Activated T-cell treated with anti-CD3 and anti-CD28 coated beads, Interleukin-2, amount 50 U/mL, for 72 hours (primary cell): ENCODE measurements at places on chromosomes 6 and 20. TPM values are rescaled to one million over a fixed set of nuclear protein-coding genes. Genes with fewer than 3 reads are reported as not detected.
A peak's percentile ranks its signal among the peaks of the same experiment; 100 is the strongest.

Gene TNNC2
- total RNA-seq = 0.49 TPM

Gene CBLN4
- total RNA-seq = not detected

Gene JARID2
- 37.9 TPM for total RNA-seq

Gene NRSN1
- total RNA-seq = not detected

Gene RSPO4
- total RNA-seq = not detected

Gene CDH4
- 0.35 TPM for total RNA-seq

Gene SGK2
- total RNA-seq = 1.4 TPM

Gene FRK
- 0.02 TPM for total RNA-seq

- H3K4me1 ChIP-seq = peaks cover 74% of the 10 kb centered on the region
- no peaks in the 10 kb centered on the region for H3K27me3 ChIP-seq
Observed at GRCh38 chr6:33314515-33314942, 651 bp upstream of the TAPBP start.

GRCh38 chr20:10369723-10370090, 64.3 kb downstream of the MKKS start:
- DNase-seq = no peak
- H3K27me3 ChIP-seq = peaks cover 37% of the 10 kb centered on the region
- no peaks in the 10 kb centered on the region for H3K36me3 ChIP-seq
- no peaks in the 10 kb centered on the region for H3K4me1 ChIP-seq
- no peak overlapping the region for H3K27ac ChIP-seq

- no peaks in the 10 kb centered on the region for H3K36me3 ChIP-seq
- no peaks in the 10 kb centered on the region for H3K4me1 ChIP-seq
- no peak overlapping the region for H3K27ac ChIP-seq
- no peak overlapping the region for H3K4me3 ChIP-seq
- peaks cover 13% of the 10 kb centered on the region for H3K27me3 ChIP-seq
- DNase-seq = no peak
Observed at GRCh38 chr6:53770780-53771249, 24.0 kb upstream of the LRRC1 start.

DNA sequence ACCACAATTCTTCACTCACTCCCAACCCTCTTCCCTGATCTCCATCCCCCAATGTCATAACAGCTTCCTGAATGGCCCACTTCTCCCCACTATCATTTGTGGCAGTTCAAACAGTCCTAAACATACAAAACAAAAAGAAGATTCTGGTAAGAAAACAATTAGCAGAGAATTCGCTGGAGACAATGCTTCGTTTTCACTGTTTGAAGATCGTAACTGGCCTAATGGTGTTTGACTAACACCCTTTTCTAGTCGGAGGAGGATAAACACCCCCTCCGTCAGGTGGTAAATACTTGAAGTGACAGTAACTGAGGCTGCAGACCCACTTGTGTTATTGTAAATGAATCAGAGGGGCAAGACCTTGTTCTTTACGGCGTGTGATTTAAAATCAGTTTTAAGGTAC, 3.8 kb downstream of the EYA2 start:
- H3K4me1 ChIP-seq = no peaks in the 10 kb centered on the region
- no peak for DNase-seq
- no peak overlapping the region for H3K27ac ChIP-seq
- peaks cover 52% of the 10 kb centered on the region for H3K27me3 ChIP-seq
- no peaks in the 10 kb centered on the region for H3K36me3 ChIP-seq

DNA sequence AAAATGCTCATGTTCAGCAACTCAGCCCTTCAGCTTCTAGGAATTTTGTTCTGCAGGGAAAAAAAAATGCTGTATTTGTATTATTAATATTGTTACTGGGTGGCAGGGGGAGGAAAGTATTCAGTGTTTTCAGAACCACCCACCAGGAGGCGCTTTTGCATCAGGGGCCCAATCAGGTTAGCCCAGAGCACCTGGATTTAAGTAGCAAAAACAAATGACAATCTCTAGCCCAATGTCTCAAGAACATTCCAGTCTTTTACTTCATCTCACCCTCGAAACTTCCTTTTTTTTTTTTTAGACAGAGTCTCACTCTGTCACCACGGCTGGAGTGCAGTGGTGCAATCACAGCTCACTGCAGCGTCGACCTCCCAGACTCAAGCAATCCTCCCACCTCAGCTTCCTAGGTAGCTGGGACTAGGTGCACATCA, 635 bp upstream of the C20orf203 start:
- no peak overlapping the region for H3K27ac ChIP-seq
- H3K4me1 ChIP-seq = peaks cover 15% of the 10 kb centered on the region
- H3K27me3 ChIP-seq = no peaks in the 10 kb centered on the region
- no peak overlapping the region for H3K4me3 ChIP-seq

- H3K4me3 ChIP-seq = peak overlapping the region; percentile 69
- H3K27ac ChIP-seq = peak overlapping the region; percentile 88
- H3K4me1 ChIP-seq = peaks cover 42% of the 10 kb centered on the region
- DNase-seq = peak; percentile 12
Observed at GRCh38 chr6:45543298-45544235, 165.8 kb upstream of the SUPT3H start.

DNA sequence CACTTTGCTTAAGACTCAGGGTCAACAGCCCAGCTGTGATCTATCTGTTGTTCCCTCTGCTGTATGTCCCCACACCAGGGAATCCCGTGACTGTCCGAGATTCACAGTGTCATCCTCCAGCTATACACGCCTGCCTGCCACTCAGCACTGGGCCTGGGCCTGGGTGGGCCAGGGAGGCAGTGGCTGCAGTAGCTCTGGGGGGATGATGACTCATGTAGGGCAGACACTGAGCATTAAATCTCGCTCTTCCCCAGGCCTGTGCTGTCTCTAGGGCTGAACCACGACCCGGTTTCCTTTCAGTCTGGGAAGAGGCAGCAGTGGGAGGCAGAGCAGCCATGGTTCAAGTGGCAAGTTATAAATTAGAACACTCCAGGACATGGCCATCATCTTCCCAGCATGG, 173.9 kb downstream of the LRFN2 start:
- no peaks in the 10 kb centered on the region for H3K27me3 ChIP-seq
- no peak overlapping the region for H3K27ac ChIP-seq
- peaks cover 5% of the 10 kb centered on the region for H3K4me1 ChIP-seq

- H3K27me3 ChIP-seq = no peaks in the 10 kb centered on the region
- H3K4me1 ChIP-seq = no peaks in the 10 kb centered on the region
- no peak overlapping the region for H3K27ac ChIP-seq
- peaks cover 13% of the 10 kb centered on the region for H3K36me3 ChIP-seq
- H3K4me3 ChIP-seq = no peak overlapping the region
Observed at GRCh38 chr6:20952699-20953474, 418.6 kb downstream of the CDKAL1 start.

- H3K36me3 ChIP-seq = peaks cover 6% of the 10 kb centered on the region
- DNase-seq = no peak
- H3K27me3 ChIP-seq = no peaks in the 10 kb centered on the region
Observed at GRCh38 chr20:54219751-54220426, 12.0 kb downstream of the PFDN4 start.

DNA sequence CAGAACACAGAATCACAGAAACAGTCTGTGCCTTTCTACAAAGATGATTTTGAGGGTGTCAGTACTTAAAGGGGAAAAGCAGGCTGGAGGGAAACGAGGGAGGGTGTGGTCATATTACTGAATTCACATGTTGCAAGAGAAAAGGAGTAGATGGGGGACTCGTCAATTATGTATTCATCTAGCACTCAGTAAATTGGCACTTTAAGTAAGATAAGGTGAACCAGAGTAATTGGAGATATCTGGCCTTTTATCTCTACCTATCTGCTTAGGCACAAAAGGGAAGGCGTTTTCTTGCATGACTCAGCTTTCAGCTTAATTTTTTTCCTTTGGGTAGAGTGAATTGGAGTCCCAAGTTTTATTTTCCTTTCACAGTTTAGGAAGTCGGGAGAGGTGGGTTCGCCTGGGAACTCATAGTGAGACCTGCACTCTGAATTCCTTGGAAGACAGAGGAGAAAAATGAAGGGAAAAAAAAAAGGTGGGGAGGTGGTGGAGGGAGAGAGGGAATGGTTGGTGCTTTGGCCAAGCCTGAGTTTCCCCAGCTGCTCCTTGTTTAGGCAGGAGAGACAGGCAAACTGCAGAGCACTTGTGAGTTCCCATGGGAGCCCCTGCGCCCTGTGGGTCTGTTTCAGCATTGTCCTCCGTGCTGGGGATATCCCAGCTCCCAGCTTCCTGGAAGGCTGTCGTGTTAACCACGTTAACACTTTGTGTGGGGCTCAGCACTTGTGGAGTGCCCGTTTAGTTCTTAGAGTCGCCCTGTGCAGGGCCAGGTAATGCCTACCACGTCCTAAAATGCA, 19.7 kb upstream of the GTSF1L start:
- no peak for DNase-seq
- H3K36me3 ChIP-seq = peaks cover 2% of the 10 kb centered on the region
- peaks cover 40% of the 10 kb centered on the region for H3K4me1 ChIP-seq
- no peak overlapping the region for H3K4me3 ChIP-seq
- peaks cover 17% of the 10 kb centered on the region for H3K27me3 ChIP-seq

GRCh38 chr6:33709605-33710295, 1.8 kb downstream of the UQCC2 start:
- H3K4me3 ChIP-seq = peak overlapping the region; percentile 97
- H3K27me3 ChIP-seq = no peaks in the 10 kb centered on the region
- H3K36me3 ChIP-seq = peaks cover 18% of the 10 kb centered on the region
- H3K4me1 ChIP-seq = peaks cover 40% of the 10 kb centered on the region

- peaks cover 33% of the 10 kb centered on the region for H3K4me1 ChIP-seq
- peak overlapping the region; percentile 79 for H3K4me3 ChIP-seq
- peak overlapping the region; percentile 97 for H3K27ac ChIP-seq
- peak; percentile 52 for DNase-seq
- H3K36me3 ChIP-seq = no peaks in the 10 kb centered on the region
- H3K27me3 ChIP-seq = no peaks in the 10 kb centered on the region
Observed at GRCh38 chr6:111113336-111114086, 26.2 kb downstream of the SLC16A10 start.

GRCh38 chr20:19310541-19310940, 98.1 kb downstream of the SLC24A3 start:
- no peaks in the 10 kb centered on the region for H3K4me1 ChIP-seq
- H3K4me3 ChIP-seq = no peak overlapping the region
- H3K27ac ChIP-seq = no peak overlapping the region
- no peaks in the 10 kb centered on the region for H3K36me3 ChIP-seq
- no peak for DNase-seq

DNA sequence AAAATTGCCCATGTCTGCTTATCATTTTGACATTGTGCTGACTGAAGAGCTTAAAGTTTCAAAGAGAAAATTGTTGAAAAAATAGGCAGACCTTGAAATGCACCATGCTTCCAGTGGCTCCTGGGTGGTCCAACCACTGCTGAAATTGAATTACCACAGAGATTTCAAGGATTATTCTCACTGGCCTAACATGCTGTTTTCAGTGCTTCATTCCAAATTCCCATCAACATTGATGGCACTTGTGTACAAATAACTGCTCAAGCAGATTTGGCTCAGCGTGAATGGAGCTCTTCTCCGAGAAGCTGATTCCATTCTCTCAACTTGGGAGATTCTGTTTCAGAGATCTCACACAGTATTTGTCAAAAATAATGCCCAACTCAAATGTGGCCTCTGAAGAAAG, 75.5 kb downstream of the LAMA4 start:
- H3K4me1 ChIP-seq = no peaks in the 10 kb centered on the region
- DNase-seq = no peak
- H3K27me3 ChIP-seq = peaks cover 57% of the 10 kb centered on the region
- H3K36me3 ChIP-seq = no peaks in the 10 kb centered on the region
- H3K4me3 ChIP-seq = no peak overlapping the region
- H3K27ac ChIP-seq = no peak overlapping the region

GRCh38 chr6:158475344-158476302, 84.3 kb upstream of the TMEM181 start:
- H3K27ac ChIP-seq = no peak overlapping the region
- H3K4me1 ChIP-seq = peaks cover 6% of the 10 kb centered on the region
- DNase-seq = no peak
- no peaks in the 10 kb centered on the region for H3K27me3 ChIP-seq
- H3K4me3 ChIP-seq = no peak overlapping the region
- H3K36me3 ChIP-seq = peaks cover 6% of the 10 kb centered on the region

GRCh38 chr6:41286544-41287346, at the start of gene TREM1:
TREM1 (minus strand) TSS chr6:41286682; CDS start chr6:41286655, 27 bp downstream.
- peaks cover 6% of the 10 kb centered on the region for H3K27me3 ChIP-seq
- peaks cover 19% of the 10 kb centered on the region for H3K4me1 ChIP-seq
- no peaks in the 10 kb centered on the region for H3K36me3 ChIP-seq
- no peak for DNase-seq

- no peaks in the 10 kb centered on the region for H3K27me3 ChIP-seq
- DNase-seq = no peak
- H3K27ac ChIP-seq = no peak overlapping the region
- H3K36me3 ChIP-seq = peaks cover under 1% of the 10 kb centered on the region
- no peak overlapping the region for H3K4me3 ChIP-seq
Observed at GRCh38 chr6:92504509-92504908, 914.9 kb downstream of the EPHA7 start.

- H3K36me3 ChIP-seq = no peaks in the 10 kb centered on the region
- no peaks in the 10 kb centered on the region for H3K27me3 ChIP-seq
- H3K4me3 ChIP-seq = no peak overlapping the region
Observed at GRCh38 chr6:157406661-157407060, 25.7 kb downstream of the ZDHHC14 start.

GRCh38 chr20:41436679-41437078, 70.1 kb upstream of the EMILIN3 start:
- H3K27me3 ChIP-seq = no peaks in the 10 kb centered on the region
- peak overlapping the region; percentile 47 for H3K4me3 ChIP-seq
- no peak for DNase-seq

DNA sequence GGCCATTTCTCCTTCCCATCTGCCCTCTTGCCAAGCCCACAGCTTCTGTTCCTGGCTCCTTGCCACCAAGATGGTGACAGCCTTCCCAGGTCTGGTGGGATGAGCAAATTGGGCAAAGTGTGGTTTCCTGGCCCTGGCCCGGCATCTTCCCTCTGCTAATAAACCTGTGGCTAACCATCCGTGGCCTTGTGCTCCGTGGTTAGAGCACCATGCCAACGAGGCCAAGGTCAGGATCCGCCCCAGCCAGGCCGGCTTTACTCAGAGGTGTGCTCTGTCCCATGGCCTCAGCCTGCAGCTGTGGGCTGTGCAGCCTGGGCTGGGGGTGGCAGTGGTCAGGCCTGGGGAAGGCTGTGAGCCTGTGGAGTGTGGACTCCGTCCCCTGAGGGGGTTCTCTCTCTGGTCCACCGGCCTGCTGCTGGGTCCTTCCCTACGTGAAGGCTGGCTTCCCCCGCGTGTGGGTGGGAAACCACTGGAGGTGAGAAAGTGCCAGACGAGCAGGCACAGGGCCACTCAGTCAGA, 117.4 kb downstream of the VEGFA start:
- H3K4me3 ChIP-seq = no peak overlapping the region
- peaks cover 20% of the 10 kb centered on the region for H3K27me3 ChIP-seq
- H3K27ac ChIP-seq = no peak overlapping the region
- DNase-seq = no peak
- no peaks in the 10 kb centered on the region for H3K36me3 ChIP-seq
- H3K4me1 ChIP-seq = no peaks in the 10 kb centered on the region

DNA sequence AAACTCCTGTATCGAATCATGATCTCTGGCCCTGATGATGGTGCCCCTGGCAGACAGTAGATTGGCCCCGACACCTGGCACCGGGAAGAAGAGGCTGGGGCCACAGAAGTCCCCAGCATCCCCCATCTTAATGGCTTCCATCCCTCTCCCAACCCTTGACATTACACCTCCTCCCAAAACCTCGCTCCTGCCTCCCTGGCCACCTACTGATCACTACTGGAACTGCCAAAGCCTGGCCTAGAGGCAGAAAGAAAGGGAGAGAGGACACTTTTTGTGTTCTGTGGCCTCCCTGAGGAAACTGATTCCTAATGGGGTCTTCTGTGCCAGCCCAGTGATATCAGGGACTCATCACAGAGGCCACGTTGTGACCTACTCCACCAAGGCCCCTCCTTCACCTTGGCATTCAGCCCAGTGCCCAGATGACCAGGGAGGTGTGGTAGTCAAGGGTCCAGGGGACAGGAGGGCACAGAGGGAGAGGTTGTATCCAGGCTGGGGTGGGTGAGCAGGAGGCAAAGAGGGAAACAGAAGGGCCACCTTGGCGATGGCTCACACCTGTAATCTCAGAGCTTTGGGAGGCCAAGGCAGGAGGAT, 6.1 kb downstream of the C20orf173 start:
- peak; percentile 29 for DNase-seq
- H3K27ac ChIP-seq = no peak overlapping the region
- H3K27me3 ChIP-seq = no peaks in the 10 kb centered on the region
- no peaks in the 10 kb centered on the region for H3K36me3 ChIP-seq
